ENCODE measurements at places on chromosomes 7 and 10. TPM values are rescaled to one million over a fixed set of nuclear protein-coding genes. Genes with fewer than 3 reads are reported as not detected.

- DNase-seq: no peak
Measured at GRCh38 chr10:23523251-23523650, 84.4 kb downstream of the OTUD1 start.

DNA sequence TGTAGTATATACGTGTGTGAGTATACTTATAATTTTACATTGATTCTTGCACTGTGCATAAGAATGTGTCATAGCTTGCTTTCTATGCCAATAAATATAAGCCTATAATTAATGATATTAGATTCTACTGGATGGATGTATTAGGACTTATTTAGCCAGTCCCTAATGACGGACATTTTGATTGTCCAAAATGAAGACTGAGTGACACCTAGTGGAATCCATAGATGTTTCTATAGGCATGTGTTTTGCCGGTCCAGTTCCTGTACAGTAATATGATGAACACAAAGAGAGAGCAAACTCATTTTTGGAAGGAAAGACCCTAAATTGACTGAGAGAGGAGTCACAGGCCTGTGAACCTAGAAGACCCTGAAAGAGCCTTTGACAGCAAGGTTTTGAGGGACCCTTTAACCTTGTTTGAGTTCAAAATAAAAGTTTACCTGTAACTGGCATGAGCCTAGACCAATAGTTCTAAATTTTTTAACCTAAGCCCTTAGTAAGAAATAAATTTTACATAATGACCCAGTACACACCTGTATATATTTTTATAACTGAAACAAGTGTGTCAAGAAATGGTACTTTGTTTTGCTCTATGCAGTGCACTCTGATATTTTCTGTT is 42.4 kb upstream of the AGBL3 start:
- no peak for DNase-seq

DNA sequence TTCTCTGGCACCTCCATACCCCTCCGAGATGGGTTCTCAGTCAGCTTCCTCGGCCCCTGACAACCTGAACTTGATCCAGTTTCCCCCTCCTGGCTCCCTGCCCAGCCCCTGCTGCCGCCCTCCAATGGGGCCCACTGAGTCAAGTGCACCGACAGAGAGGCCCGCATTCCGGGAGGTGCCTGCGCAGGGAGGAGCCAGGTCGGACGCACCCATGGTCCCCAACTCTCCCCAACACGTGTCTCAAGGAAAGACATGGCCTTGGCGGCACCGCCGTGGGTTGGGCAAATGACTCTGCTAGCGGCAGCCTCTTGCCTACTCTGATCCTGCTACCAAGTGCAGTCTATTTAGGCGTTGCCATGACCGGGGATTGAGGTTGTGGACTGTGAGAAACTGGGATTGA is 275.3 kb downstream of the SNX13 start:
- DNase-seq: no peak

DNA sequence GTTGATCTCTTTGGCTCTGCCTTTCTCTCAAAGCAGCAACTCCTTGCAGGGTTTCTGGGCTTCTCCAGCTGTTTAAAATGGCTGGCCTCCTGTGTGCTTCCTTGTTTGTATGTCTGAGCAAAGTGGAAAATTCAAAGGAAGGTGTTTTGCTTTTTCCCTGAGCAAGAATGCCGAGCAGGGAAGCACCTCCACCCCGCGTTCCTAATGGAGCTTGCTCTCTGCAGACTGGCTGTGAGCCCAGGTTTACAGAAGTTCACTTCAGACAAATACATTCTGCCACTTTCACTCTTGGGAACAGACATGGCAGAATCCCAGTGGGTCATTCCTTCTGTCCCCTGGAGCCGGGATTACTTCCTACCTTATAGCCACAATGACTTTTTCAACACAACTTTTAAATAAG is 181.8 kb upstream of the AGK start:
- no peak for DNase-seq

DNA sequence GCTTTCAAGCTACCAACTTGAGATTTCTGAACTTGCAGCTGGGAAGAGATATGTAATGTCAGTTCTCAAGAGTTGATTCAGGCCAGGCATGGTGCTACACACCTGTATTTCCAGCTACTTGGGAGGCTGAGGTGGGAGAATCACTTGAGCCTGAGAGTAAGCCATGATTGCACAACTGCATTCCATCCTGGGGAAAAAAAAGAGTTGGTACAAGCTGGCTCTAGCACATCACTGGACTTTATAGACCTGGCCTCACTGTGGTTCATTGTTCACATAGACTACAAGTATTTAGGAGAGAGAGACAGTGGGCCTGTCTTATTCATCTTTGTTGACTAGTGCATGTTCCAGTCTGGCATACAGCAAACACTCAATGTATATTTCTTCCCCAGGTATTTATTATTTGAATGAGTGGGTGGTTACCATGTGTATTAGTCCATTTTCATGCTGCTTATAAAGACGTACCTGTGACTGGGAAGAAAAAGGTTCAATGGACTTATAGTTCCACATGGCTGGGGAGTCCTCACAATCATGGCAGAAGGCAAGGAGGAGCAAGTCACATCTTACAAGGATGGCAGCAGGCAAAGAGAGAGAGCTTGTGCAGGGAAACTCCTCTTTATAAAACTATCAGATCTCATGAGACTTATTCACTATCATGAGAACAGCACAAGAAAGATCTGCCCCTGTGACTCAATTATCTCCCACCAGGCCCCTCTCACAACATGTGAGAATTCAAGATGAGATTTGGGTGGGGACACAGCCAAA is 176.5 kb downstream of the PFKFB3 start:
- DNase-seq: no peak

GRCh38 chr10:77068272-77068671 is 569.3 kb downstream of the KCNMA1 start:
- DNase-seq: no peak

Gene KAZALD1
- 3.3 TPM for total RNA-seq

Gene FGL2
- 7.8 TPM for total RNA-seq

All from suprapubic skin (tissue), 4 donors.